ENCODE measurements at places on chromosomes 7 and 10.

- DNase-seq = peak; percentile 24
Observed at GRCh38 chr7:77799078-77799964, 748 bp downstream of the PHTF2 start.

DNA sequence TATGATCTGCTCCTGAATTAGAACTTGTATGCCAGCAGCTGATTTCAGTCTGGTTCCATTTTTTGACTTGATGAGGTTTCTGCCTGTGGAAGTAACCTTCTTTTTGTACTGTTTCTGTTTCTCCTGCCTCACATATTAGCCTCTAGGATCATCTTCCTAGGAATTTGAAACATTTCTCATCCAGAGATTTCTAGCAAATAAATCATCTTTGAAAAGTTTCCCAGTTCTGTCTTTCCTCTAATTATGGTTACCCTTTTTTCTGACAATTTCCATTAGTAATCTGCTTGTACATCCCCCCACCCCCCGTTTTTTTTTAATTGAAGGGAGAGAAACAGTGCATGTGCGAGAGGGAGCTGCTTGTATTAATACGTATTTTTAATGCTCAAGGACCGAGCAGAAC is 92.2 kb downstream of the NRF1 start:
- no peak for DNase-seq

DNA sequence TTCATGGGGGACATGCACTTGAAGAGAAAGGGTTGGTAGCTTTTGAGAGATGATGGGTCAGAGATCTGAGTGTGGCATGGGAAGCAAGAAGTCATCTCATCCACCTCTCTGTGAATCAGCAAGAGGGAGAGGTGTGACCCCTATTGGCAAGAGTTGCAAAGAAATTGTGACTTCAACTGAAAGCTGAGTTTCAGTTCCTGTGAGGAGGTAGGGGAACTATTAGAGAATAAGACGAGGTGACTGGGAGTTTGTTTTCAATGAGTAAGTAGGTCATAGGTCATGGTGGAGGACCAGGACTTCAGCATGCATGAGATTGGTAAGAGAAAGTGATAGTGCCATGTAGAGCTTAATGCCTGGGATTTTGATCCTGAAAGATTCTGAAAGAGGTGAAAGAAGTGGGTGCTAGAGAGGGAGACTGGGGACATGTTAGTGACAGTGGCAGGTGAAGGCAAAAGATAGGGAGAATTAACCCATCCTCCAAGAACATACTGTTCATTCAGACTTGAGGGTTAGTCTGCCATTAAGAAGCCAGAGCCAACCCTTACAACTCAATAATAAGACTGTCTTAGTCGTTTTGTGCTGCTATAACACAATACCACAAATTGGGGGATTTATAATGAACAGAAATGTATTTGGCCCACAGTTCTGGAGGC is 75.5 kb upstream of the CAPZA2 start:
- DNase-seq = no peak

DNA sequence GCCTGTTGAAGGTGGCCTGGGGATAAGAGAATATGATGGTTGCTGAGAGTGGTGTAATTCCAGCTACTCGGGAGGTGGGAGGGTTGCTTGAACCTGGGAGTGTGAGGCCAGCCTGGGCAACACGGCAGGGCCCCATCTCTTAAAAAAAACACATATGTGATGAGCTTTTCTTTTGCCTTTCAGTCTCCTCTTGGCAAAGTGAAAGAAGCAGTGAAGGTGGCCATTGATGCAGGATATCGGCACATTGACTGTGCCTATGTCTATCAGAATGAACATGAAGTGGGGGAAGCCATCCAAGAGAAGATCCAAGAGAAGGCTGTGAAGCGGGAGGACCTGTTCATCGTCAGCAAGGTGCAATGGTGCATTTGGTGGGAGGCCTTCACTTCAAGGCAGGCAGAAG is 3.1 kb downstream of the AKR1B10 start:
- DNase-seq = no peak

DNA sequence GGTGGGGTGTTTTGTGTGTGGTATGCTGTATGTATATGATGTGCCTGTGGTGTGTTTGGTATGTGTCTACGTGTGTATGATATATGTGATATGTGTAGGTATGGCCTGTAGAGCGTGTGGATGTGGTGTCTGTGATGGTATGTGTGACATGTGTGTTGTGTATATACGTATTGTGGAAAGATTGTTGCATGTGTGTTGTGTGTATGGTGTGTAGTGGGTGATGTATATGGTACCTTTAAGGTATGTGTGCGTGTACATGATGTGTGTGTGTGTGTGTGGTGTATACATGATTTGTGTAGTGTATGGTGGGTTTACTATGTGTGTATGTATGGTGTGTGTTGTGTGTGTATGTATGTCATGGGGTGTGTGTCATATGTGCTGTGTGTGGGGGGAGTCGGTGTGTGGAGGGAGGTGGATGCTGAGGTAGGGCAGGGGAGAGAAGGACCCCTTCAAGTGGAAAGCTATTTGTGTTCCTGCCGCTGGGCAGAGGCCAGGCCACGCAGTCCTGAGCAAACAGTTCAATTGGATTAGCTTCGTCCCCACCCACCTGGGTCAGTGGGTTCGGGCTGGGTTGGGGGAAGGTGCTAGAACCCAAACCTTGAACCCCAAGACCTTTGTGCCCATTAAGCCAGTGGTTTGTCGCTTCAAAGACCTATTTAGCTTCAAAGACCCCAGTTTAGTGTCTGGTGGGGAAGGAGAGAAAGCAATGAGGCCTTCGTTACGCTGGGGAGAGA is 1.9 kb upstream of the TRPV6 start:
- DNase-seq = no peak

- no peak for DNase-seq
Observed at GRCh38 chr10:52082307-52082706, 231.8 kb upstream of the DKK1 start.

DNA sequence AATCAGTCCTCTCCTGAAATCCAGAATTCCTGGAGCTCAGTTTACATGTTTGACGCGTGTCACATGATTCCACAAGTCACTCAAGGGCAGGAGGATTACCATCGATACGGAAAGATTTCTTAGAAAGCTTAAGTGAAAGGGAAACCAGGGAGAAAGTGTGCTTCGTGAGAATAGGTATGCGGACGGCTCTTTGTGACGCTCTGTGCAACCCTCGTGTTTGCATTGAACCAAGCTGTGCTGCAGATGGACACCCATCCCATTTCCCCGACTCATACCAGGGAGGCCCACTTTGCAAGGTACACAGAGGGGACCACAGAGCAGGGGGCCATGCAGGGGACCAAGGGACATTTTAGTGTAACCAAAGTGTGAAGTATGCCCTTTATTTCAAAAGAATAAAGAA is 43.2 kb downstream of the IKZF1 start:
- DNase-seq = no peak

DNA sequence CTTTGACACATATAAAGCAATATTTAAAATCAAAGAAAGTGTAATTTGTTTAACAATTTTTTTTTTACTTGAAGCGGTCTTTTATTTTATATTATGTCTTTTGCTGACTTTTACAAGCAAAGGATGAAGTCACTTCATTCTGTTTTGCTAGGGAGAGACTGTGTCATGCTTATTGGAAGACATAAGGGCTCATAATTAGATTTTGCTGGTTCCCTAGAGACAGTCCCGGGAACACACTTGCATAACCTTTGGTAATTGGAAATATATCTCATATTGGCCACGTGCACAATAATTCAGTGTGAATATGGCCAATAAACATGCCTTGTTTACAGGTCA is 448 bp upstream of the NET1 start:
- DNase-seq = no peak

DNA sequence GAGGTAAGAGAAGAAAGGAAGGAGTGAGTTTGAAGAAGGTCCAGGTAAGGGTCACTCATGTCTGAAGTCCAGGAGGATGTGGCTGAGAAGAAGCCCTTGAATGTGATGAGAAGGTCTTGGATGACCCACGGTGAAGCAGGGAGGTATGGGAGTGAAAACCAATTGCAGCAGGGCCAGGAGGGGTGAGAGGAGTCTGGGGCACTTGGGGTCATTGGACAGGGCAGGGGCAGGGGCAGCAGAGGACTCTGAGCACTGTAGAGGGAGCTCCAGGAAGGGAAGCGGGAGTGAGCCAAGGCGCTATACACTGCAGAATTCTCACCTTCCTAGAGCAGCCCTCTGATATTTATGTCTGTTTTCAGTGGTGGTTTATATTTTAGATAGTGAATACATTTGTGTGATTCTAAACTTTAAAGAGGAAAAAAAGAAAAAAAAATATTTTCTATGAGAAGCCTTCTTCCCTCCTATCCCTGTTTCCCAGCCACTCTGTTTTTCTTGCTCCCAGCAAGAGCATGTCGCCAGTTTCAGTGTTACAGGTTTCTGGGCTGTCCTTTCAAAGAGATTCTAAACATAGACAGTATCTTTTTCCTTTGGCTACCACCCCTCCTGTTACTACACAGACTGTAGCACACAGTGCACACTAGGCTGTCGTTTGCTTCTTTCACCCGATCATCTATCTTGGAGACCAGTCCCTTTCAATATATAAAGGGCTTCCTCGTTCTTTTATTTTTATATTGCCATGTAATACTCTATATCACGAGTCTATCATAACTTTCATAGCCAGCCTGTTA is 24.5 kb downstream of the BLVRA start:
- DNase-seq = no peak

DNA sequence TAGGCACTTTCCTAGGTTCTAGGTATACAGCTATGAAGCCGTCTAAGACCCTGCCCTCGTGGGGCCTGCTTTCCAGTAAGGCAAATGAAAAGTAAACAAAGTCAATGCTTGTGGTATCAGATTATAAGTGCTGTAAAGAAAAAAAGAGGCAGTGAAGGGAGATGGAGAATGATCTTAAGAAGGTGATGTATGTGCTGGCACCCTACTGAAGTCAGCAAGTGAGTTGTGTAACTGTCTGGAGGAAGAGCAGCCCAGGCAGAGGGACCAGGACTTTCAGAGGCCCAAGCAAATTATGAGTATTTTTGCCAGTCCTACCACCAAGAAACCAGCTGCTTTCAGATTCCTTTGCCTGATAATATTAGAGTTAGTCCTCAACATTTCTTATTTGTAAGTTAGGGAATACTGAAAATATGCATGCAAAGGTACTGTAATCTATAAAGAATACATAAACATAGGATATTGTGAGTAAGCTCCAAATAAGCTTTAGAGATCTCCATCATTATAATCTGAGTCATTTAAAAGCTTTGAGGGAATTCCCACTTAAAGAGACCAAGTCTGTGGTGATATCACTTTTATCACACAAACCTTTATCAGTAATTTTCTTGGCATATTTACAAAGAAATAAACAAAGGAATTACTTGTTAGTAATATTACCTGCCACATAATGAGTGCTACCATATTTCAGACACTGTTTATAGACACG is 329.2 kb upstream of the LRGUK start:
- DNase-seq = no peak

DNA sequence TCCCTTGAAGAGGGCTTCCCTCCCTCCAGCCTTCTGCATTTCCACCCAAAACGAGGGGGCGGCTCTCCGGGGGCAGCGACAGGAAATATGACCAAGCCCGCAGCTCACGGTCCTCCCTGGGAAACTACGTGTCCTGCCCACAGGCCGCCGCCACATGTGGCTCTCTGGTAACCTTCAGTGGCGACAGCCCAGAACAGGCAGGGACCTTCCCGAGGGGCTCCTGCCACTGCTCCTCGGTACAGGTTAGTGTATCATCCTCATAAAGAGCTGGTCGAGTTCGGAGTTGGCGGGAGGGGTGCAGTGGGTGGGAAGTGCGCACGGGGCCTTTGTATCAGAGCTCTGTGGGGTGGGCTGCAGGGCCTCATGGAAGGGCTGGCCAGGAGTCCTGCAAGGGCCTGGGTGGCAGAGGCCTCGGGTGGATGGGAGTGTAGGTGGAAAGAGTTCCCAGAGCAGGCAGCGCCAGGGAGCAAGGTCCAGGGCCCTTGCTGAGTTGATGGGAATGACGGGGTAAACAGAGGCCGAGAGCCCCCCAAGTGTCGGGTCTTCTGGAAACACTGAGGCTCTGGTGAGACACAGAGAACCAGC is 66.0 kb downstream of the TCERG1L start:
- DNase-seq = no peak

DNA sequence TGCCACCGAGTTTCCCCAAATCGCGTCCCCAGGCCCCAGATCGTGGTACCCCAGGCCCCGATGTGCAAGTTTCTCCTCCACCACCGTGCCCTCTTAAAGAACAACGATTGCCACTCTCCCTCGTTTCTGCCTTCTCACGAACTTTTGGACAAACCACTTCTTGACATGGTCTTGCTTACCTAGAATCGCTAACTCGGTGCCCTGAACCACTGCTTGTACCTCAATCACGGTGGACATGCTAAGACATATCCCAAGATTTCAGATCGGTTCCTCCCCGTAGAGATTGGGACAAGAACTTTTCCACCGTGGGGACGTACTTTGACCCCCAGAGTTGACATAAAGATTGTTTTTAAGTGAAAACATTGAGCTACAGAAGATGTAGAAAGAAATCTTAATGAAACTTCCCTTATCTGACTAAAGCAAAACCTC is 477 bp upstream of the ZC3HAV1 start:
- DNase-seq = no peak

- DNase-seq = peak; percentile 16
Observed at GRCh38 chr7:157938211-157938610, 601.4 kb downstream of the DNAJB6 start.

GRCh38 chr10:31313396-31313795 is 5.6 kb upstream of the ZEB1 start:
- DNase-seq = no peak

DNA sequence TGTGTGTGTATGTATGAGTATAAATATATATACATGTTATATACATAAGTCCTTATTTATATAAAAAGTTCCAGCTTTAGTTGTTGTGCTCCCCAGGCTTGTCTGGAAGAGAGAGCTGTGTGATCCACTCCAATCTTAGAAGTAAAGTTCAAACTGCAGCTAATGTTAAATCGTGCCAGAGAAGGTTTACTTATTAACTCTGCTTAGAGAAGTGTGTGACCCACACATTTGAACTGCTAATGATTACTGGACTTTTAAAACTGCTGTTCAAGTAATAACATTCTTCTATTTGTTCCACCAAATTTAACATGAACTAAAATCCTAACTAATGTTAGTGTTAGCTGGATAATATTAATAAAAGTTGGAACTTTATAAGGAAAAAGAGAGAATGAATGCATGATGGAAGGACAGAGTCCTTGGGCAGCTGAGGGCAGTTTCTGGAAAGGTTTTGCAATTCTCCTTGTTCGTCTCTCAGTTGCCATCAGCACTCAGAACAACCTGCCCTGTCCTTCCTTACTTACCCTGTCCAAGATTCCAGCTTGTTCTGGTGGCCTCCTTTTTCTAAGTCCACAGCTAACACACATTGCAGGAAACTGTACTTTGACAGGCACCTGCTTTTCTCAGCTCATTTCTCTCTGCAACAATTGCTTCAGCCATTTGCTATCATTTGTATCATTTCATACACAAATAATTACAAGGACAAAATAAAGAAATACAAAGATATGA is 162.6 kb downstream of the FAM107B start:
- no peak for DNase-seq

GRCh38 chr10:110273474-110273873 is 31.2 kb downstream of the SMNDC1 start:
- DNase-seq = no peak

DNA sequence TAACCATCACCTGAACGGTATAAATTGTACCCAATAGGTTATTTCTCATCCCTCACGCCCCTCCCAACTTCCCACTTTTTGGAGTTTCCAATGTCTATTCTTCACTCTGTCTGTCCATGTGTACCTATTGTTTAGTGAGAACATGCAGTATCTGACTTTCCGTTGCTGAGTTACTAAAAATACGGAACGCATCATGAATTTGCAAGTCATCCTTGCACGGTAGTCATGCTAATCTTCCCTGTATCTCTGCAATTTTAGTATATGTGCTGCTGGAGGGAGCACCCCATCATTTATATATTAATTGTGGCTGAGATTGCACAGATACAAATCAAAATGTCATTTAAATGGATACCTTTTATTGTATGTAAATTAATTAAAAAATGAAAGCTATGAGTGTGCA is 75.7 kb upstream of the SFMBT2 start:
- DNase-seq = no peak

All from NCI-H345 (cell line).